ENCODE measurements at places on chromosomes 11 and 22.

DNA sequence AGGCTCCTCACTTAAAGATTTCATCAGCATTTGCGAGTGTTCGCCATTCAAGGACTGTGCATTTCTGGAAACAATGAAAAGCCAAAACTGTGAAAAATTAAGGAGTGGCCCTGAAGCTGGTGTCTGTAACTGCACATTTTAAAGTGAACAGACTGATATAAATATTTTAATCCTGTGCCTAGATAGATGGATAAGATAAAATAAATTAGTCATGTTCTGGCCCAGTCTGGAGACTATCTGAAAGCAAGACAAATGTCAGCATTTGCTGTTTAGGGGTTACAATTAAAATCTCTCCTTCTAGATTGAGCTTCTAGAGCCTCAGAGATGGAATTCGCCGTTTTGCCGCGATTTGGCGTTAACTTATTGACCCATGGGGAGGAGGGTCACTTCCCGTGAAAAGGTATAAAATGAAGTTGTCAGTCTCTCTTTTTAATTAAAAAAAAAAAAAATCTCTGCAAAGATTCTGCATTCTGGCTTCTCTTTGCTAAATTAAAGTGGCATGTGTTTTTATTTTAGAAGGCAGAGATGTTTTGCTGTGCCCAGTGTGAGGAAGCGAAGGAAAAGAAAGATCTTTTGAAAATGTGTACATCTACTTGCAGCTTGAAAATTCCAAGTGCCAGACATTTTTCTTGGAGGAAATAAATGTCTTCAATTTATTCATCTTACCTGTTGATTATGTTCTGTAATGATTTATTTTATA, 79.7 kb upstream of the WNT7B start:
- no peak for DNase-seq

- no peak for DNase-seq
Observed at GRCh38 chr11:25776238-25776637, 555.7 kb upstream of the ANO3 start.

DNA sequence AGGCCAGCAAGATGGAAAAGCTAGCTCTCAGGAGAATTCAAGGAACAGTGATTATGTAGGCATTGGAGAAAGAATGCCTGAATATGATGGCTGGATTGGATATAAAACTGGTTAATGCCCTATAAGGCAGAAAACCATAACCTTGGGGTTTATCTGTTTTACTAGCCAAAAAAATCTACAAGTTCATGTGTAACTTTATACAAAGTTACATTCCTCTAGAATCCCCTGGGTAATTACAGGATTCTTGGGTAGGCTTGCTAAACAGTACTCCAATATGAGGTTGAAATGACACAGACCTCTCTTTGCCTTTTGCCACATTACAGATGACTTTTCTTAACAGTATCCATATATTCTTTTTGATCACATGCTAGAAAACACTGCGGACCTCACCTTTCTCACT, 26.0 kb downstream of the TSPAN18 start:
- no peak for DNase-seq

DNA sequence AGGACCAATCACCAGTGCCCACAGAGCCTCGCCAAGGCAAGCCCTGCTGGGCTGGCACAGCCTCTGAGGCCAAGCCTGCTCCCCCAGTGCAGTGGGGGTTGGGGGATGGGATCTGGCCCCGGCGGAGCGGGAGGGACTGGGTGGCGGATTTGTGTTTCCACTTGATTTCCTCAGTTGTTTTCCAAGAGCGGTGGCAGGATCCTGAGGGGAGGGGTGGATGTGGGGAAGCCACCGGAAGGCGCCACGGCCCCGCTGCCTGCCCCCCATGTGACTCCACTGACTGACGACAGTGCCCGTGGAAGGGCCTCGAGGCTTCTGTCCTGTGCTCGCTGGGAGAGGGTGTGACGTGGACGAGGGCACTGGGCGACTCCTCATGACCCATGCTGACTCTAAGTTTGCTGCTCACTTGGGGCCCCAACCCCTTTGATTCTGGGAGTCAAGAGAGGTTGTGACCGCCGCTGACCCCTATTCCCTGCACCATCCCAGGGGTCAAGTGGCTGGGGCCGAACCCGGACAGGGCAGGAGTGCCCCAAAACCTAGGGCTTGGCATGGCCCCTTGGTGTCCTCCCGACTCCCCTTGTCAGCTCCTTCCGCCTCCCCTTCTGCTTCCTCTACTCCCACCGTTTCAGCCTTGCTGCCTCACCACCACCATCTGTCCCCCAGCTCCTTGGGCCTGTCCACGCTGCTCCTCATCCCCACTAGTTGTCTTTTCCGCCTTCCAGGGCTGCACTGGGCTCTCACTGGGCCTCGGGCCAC, 23.5 kb upstream of the PICK1 start:
- no peak for DNase-seq

DNA sequence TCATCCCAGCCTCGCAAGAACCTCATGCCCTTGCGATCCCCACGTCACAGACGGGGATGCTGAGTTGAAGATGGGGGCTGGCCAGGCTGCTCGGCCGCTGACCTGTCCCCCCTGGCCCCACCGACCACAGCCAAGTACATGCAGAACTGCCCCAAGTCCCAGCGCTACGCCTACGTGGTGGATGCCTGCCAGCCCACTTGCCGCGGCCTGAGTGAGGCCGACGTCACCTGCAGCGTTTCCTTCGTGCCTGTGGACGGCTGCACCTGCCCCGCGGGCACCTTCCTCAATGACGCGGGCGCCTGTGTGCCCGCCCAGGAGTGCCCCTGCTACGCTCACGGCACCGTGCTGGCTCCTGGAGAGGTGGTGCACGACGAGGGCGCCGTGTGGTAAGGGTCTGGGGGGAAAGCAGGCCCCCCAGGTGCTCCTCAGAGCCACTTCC, 10.0 kb downstream of the MUC5B start:
- no peak for DNase-seq

DNA sequence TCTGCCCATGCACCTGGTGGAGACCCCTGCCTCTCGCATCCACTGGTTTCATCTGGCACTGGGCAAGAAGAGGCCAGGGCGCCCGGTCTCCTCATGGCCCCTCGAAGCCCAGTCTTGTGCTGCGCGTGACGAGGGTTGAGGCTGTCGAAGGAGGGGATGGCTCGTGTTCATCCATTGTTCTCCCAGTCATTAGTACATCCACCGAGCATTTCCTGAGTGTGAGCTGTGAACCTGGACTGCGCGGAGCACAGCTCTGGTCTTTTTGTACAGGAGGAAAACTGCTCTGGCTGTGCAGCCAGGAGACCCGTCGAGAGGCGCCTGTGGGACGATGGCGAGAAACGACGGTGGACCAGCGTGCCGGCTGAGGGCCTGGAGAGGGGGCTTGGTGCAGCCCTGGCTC, 6.8 kb downstream of the CACNA1I start:
- DNase-seq: no peak

DNA sequence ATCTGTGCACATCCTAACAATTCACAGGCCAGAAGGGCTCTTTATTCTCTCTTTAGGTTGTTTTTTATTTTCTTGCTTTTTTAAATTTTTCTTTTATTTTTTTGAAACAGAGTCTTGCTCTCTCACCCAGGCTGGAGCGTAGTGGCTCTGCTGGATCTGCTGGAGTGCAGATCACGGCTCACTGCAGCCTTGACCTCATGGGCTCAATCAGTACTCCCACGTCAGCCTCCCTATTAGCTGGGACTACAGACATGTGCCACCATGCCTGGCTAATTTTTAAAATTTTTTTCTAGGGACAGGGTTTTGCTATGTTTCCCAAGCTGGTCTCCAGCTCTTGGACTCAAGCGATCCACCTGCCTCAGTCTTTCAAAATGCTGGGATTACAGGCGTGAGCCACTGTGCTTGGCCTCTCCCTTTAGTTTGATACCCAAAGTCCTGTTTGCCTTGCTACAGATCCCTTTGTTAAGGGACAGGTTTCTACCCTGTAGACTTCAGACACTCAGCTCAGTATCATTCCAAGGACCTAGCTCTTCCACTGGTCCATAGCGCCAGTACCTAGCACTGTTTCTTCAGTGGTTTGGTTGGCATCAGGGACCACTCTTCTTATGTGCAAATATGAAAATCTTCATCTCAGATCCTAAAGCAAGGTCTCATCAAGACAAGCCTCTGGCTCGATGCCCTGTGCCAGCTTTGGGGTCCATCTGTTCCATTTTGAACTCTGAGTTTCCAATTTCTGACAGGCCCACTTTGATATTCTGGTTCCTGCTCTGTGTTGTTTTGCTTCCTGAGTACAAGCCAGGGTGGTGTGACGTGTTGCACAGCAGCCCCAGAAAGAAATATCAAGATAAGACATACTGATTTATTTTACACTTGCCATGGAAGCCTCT, 211.7 kb downstream of the FAT3 start:
- DNase-seq: no peak

- DNase-seq: no peak
Observed at GRCh38 chr22:50323900-50324299, 2.9 kb downstream of the DENND6B start.

- peak; percentile 56 for DNase-seq
Observed at GRCh38 chr11:95917193-95918036, 6.5 kb downstream of the MTMR2 start.

DNA sequence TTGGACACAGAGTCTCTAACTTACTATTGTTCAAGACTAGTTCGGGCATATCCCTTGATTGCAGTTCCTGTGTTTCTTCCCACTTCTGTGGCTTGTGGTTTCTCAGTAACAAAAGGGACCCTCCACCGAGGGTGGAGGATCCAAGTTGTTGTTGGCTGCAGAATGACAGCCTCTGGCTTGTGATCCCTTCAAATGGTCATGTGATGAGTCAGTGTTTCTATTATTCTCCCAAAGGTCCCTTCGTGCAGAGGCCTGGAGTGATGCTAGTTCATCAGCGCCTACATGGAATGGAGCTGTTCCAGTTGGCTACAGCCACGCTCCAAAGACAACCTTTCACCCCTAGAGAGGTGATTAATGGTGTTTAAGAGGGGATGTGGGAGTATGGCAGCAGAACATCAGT, 2.6 kb upstream of the VWCE start:
- DNase-seq: no peak

DNA sequence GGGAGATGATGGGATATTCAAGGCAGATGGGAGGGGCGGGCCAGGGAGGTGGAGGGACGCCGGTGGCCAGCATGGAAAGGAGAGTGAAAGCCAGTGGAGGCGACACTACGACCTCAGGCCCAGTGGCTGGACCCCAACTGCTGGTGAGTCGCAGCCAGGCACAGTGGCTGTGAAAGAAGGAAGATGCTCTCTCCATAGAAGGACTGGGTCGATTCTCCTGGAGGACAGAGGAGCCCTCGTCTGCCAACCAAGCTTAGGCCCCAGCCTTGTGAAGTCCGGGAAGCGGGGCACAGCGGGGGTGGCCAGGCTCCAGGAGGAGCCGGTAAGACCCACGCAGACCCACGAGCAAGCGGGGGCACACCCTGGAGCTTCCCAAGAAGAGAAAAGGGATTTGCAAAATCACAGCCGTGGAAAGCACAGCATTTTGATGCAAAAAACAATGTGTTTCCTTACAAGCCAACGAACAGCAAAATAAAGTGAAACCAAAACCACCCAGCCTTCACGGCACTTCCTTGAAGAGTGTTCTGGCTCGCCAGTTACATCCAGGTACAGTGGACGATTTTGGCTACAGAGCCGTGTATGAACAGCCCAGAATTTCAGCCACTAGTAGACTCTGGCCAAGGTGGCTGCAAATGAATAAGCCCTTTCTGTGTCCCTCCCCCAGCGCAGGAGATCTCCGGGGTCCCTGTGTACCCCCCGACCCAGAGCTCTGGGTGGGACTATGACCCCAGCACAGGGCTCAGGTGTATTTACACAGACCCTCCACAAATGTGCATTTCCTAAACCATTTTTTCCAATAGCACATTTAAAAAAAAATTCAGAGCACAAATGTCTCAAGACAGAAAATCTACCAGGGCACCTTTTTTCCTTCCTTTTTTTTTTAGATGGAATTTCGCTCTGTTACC, 96.9 kb downstream of the TRMU start:
- no peak for DNase-seq

DNA sequence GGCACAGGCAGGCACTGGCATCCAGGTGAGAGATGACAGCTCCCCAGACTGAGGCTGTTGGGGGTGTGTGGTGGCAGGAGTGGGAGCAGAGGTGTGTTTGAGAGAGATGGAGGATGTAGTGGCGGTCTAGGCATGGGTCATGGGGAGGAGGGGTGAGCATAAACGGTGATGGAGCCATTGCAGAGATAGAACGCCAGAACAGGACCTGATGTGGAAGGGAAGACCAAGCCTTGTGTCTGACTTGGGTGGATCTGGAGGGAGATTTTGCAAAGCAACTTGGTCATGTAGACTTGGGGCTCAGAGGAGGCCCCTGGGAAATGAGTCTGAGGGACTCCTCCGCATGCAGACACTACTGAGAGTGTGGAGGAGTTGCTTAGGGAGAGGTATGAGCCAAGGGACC, 50.0 kb upstream of the CLDN5 start:
- no peak for DNase-seq

DNA sequence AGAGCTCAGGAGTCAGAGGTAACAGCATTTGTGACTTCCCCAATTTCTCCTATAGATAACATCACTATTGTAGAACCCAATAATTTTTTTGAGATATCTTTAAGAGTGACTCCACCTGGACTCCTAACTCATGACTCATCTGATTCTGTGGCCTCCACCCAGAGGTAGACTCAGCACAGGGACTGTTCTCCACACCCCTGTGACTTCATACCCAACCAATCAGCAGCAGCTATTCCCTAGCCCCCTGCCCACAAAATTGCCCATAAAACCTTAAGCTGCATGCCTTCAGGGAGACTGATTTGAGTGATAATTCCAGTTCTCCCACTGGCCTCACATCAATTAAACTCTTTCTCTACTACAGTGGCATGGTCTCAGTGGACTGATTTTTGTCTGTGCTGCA, 475.4 kb upstream of the FAT3 start:
- no peak for DNase-seq

GRCh38 chr22:24118689-24119384, 62.5 kb upstream of the SUSD2 start:
- DNase-seq: no peak

- no peak for DNase-seq
Observed at GRCh38 chr22:44410451-44410991, 87.5 kb downstream of the RTL6 start.

- DNase-seq: no peak
Observed at GRCh38 chr11:73325036-73325981, 17.2 kb downstream of the ARHGEF17 start.

DNA sequence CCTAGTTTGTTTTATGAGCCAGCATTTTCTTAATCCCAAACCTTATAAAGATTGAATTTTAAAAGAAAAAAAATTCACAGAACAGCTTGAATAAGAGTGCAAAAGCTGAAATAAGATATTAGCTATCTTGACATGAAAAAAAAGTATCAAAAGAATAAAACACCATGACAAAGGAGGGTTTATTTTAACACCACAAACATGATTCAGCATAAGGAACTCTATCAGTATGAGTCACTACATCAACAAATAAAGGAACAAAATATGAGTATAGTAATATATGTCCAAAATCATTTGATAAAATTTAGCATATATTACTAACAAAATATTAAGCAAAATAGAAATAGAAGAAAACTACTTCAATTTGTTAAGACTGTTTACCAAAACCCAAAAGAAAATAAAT, 9.6 kb upstream of the LMO1 start:
- DNase-seq: no peak

DNA sequence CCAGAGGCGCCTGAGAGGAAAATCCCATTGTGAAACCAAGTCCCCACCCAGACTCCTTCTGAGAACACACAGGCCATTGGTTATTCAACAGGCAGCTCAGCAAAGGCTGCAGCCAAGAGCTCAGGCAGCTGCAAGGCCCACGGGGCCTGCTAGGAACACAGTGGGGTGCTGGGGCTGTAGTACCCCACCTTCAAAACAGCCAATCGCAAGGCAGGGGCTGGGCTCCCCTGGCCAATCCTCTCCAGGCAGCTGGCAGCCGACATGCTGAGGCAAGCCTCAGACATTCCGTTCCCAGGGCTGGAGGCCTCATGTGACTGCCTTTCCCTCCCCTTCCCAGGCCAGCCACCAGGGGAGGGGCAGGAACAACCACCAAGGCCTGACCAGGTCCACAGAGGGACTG, 6.6 kb downstream of the PRODH start:
- DNase-seq: no peak

All from LNCaP clone FGC (cell line).